ENCODE measurements at places on chromosomes 12 and 14.

DNA sequence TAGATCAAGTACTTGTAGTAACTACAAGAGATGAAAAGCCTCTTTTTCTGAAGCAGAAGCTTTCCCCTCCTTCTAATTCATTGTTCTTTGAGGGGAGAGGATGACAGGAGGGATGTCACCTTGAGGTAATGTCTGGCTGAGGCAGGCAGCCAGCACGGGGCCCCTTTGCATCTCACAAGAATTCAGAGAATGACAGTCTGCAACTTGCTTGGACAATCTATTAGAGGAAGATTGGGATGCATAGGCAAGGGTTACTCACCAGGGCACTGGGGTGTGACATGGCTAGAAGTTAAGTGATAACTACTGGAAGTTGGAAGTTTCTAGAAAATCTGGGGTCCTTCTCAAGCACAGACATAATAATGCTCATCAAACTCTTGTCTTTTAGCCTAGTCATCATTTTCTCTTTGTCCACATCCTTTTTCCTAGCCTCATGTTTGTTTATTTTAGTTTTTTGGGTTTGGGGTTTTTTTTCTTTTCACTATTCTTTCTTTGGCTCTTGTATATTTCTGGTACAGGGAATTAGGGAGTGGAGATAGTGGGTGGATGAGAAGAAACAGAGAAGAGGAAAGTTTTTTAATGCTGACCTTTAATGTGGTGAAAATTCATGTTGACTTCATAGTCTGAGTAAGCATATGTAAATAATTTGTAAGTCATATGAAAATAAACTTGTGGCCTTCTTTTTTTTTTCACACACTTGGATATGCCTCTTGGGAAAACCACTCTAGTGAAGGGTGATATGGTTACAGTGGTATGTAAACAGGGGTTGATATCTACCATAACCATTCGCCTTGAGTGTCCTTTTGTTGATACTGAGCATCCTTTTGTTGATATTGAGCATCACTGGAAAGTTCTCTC lies 55.1 kb downstream of the TTLL5 start:
- DNase-seq, result no peak

GRCh38 chr14:74601982-74602381 lies 10.1 kb downstream of the LTBP2 start:
- DNase-seq, result no peak

- no peak for DNase-seq
Measured at GRCh38 chr14:57392830-57393229, 2.4 kb downstream of the NAA30 start.

GRCh38 chr14:54749180-54749579 lies 153.4 kb downstream of the GCH1 start:
- DNase-seq, result no peak

DNA sequence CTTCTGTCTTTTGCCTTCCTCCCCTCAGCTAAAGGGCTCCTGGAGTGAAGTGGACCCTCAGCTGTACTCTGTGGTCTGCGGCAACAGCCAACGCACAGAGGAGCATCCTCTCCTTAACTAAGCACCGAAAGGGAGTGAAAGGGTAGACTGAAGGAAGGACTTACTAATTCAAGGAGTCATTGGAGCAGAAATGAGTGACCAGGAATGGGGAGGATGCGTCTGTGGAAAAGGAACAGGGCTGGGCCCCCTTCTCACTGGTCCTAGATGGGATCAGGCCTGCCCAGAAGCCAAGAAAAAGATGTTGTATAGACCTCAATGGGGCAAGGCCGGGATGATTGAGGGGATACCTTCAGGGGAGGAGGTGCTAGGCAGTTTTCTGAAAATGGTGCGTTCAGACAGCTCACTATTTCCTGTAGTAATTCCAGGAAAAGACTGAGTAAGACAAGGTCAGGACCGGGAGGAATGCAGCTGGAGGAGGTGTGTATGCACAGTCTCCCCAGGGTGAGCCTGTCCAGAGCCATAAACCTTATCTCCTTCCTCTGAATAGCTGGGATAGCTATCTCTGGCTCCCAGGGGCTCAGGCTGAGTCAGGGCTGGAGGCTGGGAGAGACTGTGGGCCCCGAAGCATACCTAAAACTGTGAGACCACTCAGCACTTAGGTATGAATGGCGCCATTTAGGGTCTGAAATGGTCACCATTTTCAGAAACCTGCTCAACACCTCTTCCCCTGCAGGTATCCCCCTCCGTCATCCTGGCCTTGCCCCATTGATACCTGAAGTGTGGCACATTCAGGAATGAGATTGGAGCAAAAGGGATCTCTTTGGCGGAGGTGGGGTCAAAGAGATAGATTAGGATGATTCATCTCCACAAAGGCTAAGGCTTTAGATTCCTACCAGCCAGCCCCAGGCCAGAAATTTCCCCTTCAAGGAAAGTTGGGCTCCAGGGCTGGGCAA lies 20.2 kb upstream of the KRT8 start:
- no peak for DNase-seq

GRCh38 chr14:92470811-92471210 lies 42.8 kb upstream of the RIN3 start:
- no peak for DNase-seq

- DNase-seq, result no peak
Measured at GRCh38 chr14:99990268-99991170, 74.7 kb upstream of the EVL start.

DNA sequence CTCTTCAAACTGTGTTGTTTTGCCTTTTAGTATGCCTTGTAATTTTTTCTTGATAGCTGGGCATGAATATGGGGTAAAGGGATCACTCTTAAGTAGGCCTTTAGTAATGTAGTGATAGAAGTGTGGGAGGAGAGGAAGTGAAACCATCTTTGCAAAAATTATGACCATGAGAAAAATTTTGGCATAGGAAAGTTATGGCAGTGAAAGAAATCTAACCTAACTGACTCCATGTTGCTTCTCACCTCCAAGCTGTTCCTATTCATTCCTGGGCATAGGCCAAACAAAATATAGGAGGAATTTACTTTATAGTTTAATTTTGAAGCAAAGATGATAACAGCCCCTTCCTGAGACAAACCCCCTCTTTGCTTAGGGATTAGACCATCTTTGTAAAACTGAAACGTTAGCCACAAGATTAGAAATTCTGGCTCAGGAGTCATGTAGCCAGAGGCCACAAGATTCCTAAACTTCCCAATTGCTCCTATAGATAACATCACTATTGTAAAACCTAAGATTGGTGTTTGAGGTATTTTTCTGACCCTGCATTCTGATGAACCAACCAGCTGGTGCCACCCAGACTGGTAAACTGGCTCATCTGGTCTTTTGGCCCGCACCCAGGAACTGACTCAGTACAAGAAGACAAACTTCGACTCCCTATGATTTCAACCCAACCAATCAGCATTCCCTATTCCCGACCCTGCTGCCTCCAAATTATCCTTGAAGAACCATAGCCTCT lies 45.8 kb downstream of the CRADD start:
- no peak for DNase-seq

- DNase-seq, result no peak
Measured at GRCh38 chr12:125267114-125267513, 201.9 kb downstream of the AACS start.

DNA sequence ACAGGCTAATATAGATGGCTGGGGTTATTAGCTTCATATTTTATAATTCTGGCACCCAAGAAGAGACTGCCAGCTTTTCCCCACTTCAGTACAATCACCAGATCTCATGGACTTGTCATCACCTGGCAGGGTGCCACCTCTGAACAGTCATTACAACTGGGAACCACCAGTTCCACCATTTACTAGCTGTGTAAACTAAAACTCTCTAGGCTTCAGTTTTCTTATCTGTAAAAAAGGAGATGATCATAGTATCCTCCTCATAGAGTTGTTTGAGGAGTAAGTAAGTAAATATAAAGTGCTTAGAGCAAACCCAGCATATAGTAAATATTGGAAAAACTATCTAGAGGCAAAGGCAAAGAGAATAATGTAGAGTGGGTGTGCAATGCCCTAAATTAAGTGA lies 19.3 kb downstream of the CPNE8 start:
- no peak for DNase-seq

DNA sequence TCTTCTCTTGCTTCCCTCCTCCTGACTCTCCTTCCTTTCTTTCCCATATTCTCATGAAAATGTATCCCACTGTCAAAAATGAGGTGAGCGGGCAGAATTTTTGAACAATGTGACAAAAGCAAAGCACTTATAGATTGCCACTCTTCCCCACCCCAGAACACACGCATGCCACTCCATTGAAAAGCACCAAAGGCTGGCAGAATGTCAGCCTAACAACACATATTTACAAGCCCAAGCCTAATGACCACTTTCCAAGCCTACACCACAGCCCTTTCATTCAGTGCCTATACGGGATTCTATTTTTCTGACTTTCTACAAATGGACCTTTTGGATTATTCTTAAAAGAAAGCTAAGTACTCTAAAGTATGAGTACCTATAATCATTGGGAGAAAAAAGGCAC lies 62.9 kb upstream of the METAP2 start:
- DNase-seq, result no peak

DNA sequence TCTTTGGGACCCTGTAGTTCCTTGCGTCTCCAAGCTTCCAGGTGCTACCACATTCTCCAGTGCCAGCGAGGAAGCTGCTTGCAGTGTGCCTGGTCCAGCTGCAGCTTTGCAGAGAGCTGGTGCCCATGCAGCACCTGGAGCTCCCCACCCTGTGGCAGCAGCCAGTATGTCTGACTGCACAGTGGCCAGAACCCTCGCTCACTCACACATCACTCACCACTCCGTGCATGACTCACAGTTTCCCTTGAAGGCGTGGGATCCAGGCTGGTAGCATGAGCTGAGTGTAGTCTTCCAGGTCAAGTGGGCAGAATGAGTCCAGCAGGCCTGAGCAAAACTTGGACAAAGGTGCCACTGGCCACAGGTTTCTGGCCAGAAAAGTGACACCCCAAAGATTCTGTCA lies 33.6 kb downstream of the SDR9C7 start:
- no peak for DNase-seq

GRCh38 chr12:124795081-124795948 lies 68.3 kb downstream of the SCARB1 start:
- DNase-seq, result no peak

DNA sequence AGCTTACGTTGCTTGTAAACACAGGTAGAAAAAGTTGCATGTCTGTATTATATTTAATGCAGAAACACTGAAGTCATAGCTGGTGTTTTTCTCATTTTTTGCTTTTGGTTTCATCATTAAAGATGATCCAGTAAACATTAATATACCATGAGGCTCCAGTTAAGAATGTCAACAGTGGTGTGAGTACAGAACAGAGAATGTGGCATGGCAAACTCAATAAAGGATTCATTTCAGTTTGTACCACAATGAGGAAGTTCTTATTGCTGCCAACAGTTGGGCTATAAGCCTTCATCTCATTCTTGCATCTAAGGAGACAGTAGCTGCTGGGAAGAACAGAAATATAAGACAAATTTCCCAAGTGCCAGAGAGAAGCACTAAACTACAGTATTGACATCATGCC lies 72.1 kb upstream of the ST8SIA1 start:
- no peak for DNase-seq

- peak; percentile 6 for DNase-seq
Measured at GRCh38 chr12:80195074-80195726, 95.9 kb downstream of the OTOGL start.

- no peak for DNase-seq
Measured at GRCh38 chr12:65252515-65252914, 26.0 kb upstream of the MSRB3 start.

- DNase-seq, result no peak
Measured at GRCh38 chr14:20757965-20758364, 10.2 kb upstream of the EDDM3B start.

- DNase-seq, result peak; percentile 63
Measured at GRCh38 chr14:90060312-90060964, 1.4 kb upstream of the KCNK13 start.

- DNase-seq, result no peak
Measured at GRCh38 chr14:45156067-45156466, 20.3 kb downstream of the FANCM start.

- DNase-seq, result no peak
Measured at GRCh38 chr14:36580141-36580855, 2.1 kb downstream of the NKX2-8 start.

- no peak for DNase-seq
Measured at GRCh38 chr12:123050913-123051312, 70.4 kb downstream of the ARL6IP4 start.

DNA sequence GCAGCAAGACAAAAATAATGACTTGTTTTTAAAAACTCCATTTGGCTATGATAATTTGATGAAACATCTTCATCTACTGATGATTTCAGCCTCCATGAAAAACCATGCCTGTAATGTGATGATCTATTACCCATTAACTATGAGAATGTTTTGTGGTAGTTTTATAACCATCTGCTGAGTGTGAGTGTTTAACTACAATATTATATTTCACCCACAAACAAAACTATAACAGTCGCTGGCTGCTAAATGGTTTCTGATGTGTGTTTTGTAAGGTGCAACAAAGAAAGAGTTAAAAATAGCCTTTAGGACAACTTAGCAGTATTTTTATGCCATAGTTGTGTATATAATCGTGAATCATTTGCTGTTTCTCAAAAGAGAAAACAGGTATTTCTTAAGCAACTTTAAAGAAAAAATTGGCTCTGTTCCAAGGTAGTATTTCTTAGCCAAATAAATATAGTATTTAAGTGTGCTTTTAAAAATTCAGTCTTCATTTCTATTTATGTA lies 4.9 kb downstream of the PTHLH start:
- DNase-seq, result peak; percentile 72

GRCh38 chr14:87241018-87241768 lies 751.8 kb downstream of the GALC start:
- no peak for DNase-seq

GRCh38 chr12:123261196-123261595 lies 10.5 kb downstream of the CDK2AP1 start:
- DNase-seq, result no peak

DNA sequence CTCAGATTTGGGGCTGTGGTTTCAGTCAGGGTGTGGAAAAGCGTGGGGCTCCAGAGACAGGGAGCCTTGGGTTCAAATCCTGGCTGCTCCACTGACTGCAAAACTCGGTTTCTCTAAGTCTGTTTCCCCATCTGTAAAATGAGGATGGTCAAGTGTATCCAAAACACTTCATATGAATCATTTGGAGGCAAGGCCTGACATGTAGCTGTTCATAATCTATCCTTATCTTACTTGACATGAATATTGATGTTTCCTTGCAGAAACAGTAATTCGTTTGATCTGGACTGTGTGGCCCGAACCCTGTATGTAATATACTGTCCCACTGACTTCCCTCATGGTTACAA lies 1.5 kb upstream of the CCDC63 start:
- DNase-seq, result no peak

DNA sequence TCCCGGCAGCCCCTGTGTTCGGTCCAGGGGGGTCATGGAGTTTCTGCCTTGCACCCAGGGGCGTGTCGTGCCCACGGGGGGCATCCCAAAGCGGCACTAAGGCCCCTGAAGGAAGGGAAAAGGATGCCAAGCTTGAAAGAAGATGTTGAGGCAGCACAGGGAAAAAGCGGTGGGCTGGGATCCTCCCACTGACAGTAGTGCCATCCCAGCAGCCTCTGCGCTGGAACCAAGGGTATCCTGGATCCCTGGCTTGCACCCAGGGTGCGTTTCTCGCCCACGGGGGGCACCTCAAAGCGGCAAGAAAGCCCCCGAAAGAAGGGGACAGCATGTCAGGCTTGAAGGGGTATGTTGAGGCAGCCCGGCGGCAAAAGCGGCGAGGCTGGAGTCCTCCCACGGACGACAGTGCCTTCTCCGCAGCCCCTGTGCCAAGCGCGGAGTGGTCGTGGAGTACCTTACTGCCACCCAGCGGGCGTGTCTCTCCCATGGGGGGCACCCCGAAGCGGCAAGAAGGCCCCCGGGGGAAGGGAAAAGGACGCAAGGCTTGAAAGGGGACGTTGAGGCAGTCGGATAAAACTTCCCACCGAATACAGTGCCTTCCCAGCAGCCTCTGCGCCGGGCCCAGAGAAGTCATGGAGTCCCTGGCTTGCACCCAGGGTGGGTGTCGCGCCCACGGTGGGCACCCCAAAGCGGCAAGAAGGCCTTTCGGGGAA lies 164.4 kb upstream of the ALG10B start:
- no peak for DNase-seq

- peak; percentile 96 for DNase-seq
Measured at GRCh38 chr12:105205322-105206048, 30.5 kb downstream of the APPL2 start.
